ENCODE measurements at places on chromosomes 12 and 14.

GRCh38 chr12:23750923-23751322 is 198.5 kb downstream of the SOX5 start:
- DNase-seq = no peak

- no peak for DNase-seq
Measured at GRCh38 chr12:100539202-100539601, 34.3 kb upstream of the GAS2L3 start.

DNA sequence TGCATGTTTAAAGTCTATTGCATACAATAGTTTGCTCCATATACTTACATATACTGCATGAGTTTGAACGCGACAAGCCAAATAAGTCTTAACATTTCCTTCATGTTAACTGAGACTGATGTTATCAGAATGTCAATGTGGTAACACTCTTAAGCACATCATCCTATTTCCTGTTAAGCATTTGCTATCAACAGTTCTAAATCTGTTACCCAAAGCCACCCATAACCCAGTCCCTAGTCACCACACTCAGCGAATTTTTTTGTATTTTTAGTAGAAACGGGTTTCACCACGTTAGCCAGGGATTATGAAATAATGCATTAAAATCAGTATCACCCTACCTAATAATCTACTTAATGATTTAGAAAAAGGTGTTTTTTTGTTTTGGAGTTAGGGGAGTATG is 39.4 kb downstream of the HNRNPC start:
- no peak for DNase-seq

DNA sequence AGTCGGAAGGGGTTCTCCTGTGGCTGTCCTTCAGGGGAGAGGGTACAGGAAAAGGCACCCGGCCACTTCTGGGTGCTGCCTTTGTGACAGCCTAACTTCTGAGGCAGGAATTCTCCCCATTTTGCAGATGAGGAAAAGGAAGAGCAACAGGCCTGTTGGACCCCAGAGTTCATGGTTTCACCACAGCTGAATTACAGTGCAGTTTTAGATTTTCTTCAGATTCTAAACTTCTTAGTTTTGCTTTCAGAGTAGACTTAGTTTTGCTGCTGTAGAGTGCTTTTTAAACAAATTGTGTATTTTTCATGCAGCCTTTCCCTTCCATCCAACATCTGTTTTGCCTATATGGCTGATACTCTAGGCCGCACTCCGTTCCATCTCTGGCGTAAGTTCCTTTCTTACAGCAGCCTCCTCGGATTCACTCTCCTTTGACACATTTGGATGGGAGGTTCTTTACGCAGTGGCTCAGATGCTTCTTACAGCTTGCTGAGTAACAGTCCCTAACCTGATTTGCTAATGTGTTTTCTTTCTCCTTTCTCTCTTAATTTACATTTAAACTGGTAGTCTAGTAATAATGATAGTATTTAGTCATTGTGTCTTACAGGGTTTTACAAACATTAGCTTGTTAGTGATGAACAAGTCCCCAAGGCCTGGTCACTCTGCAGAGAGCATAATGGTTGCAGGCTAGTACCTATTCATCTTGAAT is 7.8 kb downstream of the TRAF3 start:
- no peak for DNase-seq

DNA sequence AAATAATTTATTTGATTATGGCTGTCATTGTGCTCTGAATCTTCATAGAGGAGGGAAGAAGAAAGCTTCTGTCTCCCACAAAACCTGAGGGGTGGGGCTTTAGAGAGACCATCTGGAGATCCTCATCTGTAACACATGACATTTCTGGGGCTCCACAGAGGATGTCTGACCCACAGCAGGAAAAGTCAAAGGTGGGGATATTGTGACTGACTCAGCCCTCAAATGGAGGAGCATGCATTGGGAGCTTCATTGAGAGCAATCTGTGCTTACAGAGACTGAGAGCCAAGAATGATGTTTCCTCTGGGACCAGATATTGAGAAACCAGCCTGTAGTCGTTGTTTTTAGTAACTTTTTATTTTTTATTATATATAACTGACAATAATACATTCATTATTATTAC is 158.7 kb downstream of the SYT1 start:
- DNase-seq = no peak

DNA sequence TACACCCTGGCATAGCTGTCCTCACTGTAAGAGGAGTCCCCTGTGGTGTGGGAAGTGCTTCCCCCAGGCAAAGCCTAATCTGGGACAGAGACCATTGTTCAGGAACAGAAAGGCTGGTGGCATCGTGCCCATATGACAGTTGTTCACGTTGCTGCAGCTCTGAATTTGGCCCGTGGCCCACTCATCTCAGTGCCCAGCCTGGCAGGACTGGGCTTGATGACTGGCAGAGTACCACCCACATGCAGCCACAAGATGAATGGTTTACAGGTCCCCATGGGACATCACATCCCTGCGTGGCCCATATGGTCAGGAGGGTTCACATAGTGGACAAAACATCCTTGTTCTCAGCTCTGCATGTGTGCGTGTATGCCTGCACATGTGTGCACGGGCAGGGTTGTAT is 17.5 kb downstream of the IQSEC3 start:
- no peak for DNase-seq
